ENCODE measurements at places on chromosomes 1 and 21.
A peak's percentile ranks its signal among the peaks of the same experiment; 100 is the strongest.

DNA sequence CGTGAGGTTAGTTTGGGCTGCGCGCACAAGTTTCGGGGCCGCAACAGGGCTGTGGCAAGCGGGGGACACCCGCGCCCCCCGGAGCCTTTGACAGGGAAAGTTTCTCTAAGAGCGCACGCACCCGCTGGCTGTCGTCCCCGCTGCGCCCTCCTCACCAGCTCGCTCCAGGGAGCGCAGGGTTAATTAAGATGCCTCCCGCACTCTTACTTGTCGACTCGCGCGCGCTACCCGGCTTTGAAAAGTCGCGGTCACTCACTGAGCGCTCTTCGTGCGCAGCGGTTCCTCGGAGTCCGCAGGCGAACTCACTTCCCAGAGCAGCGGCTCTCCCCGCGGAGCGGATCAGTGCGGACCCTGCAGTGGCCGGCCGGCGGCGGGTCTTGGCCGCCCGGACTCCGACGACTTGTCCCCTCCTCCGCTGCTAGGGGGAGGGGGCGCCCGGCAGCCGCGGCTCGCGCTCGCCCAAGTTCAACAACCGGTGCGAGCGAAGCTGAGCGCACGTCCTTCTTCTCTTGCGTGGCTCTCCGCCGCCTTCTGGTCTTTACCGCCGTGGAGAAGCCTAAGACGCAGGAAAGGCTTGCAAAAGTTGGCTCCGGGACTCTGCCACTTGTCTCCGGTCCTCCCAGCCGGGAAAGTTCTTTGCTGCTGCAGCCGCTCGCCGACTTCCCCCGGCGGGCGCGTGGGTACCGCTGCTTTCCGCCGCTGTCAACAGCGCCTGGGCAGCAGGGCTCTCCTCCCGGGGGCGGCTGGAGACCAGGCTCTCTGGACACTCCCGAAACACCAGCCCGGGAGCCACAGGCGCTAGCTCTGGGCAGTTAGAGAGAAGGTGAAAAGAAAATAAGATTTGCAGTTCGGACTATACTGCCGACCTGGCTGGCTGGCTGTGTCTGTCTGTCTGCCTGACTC is 506 bp downstream of the JUN start:
- DNase-seq, result peak; percentile 39

GRCh38 chr1:36091698-36092097 is 3.0 kb downstream of the ADPRS start:
- DNase-seq, result no peak

GRCh38 chr1:209770636-209771415 is 13.5 kb downstream of the C1orf74 start:
- DNase-seq, result no peak

DNA sequence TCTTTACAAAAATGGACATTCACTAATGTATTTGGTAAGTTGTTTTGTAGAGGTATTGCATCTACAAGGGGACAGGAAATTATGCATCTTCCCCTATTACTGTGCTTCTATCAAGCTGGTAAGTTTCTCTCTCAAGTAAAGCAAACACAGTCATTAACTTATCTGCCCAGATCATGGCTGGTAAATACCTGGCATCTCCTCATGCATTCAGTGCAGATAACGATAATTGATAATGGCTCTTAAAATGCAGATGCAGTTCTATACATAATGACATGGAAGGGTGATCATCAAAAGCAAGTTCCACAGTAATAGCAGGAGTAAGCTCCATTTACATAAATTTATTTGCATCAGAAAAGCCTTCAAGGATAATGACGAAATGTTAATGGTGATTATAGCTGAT is 122.4 kb downstream of the SIPA1L2 start:
- DNase-seq, result no peak

DNA sequence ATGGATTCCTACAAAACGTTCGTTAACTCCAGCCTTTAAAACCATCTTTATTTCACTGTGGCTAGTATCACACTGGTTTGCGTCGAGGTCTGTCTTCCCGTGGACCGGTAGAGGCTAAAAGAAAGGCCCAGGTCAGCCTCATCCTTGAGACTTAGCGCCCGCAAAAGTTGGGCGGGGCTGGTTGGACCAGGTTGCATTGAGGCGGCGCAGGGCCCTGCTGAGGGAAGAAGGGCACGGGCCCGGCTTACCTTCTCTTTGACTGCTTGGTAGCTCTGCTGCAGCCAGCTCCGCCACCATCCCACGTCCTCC is 455 bp downstream of the BSDC1 start:
- peak; percentile 44 for DNase-seq

DNA sequence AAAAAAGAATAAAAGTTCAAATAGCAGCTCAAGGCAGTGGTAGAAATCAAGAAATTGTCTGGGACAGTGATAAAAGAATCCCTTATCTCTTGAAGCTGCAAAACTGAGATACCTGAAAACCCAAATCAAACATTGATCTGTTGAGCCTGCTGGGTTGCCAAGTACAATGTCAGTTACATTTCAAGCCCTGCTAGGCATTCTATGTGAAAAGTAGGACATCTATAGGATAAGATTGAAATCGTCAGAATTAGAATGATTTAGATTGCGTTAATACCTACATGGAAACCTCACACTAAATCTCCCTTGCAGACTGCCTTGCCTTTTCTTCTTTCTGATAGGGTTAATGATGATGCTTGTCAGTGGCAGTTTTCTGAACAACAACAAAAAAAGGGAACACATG is 1684.4 kb upstream of the B3GALT2 start:
- DNase-seq, result no peak

DNA sequence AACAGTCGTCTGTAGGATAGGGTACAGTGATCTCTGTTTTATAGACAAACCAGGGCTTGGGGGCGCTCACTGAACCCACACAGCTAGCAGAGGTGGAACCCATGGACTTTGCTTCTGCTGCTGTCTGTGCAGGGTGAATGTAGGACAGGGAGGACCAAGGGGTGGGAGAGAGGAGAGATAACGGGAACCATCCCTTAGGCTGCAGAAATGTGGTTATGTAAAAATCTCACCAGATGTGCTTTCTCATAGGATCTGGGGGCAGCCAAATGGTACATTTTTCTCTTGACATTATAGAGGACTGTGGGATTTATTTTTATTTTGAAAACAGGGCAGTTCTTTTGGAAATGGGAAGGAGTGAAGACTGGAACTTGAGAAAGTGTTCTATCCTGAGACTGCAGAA is 8.7 kb downstream of the NFASC start:
- no peak for DNase-seq

- DNase-seq, result no peak
These were observed 940.1 kb upstream of the TMPRSS15 start for GRCh38 chr21:19343711-19344110.

DNA sequence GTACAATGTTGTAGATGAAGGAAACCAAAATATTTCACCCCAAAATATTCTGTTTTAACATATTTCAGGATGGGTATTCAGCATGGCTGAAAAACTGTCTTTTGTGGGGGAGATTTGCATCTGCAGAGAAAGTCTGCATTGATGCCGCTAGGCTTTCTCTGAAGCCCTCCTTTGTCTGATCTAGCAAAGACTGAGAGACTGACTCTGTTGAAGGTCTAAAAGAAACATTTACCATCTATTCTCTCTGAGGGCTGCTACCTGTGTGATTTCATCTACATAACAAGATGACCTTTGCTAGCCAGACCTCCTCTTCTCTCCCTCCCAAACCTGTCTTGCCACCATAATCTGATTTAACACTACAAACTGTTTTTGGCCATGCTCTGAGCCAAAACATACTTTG is 12.4 kb upstream of the MT1HL1 start:
- no peak for DNase-seq

DNA sequence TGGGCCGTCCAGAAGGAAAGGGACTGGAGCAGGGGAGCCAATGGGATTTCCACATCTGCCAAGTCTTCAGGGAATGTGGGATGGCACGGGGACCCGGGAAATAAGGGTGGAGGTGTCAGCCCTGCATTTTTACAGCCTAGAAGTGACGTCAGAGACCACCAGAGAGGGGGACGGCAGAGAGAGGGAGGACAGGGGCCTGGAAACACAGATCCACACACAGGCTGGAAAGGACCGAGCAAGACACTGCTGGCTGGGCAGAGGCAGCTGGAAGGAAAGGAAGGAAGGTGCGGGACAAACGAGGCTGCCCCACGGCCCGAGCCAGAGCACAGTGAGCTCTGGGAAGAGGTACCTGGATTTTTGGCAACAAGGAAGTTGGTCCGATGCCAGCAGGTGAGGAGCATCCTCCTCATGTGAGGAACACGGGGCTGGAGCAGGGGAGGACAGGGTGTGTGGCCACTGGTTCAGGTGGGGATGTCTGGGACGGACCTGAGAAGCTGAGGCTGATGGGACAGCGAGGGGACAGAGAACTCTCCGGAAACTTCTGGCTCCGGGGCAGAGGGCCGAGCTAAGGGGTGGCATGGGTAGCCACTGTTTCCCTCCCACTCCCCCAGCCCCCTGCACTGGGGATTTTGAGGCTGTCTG is 138.3 kb downstream of the PGBD5 start:
- DNase-seq, result no peak

GRCh38 chr1:24902471-24902891 is 27.6 kb downstream of the RUNX3 start:
- no peak for DNase-seq

GRCh38 chr1:87394982-87395381 is 66.3 kb downstream of the LMO4 start:
- no peak for DNase-seq

GRCh38 chr21:46340998-46341397 is 17.0 kb downstream of the PCNT start:
- DNase-seq, result no peak

DNA sequence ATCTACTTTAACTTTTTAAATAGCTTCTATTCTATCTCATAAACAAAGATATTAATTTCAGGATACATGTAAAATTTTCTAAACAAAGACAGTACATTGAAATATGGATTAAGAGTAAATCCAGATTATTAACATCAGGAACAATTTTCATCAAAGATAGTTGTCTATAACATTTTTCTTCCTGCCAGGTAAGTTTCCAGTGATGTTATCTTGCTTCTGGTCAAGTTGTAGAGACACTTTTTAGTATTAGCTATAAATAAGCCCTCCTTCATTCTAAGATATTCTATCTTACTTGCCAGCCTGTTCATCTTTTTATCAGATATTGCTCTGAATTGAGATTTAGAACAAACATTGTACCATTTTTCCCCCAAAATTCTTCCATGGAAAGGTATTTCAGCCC is 94.4 kb upstream of the KCTD3 start:
- no peak for DNase-seq

- DNase-seq, result no peak
These were observed 193.8 kb upstream of the EDN2 start for GRCh38 chr1:41678111-41678878.
